ENCODE measurements at places on chromosomes 12 and 14.

DNA sequence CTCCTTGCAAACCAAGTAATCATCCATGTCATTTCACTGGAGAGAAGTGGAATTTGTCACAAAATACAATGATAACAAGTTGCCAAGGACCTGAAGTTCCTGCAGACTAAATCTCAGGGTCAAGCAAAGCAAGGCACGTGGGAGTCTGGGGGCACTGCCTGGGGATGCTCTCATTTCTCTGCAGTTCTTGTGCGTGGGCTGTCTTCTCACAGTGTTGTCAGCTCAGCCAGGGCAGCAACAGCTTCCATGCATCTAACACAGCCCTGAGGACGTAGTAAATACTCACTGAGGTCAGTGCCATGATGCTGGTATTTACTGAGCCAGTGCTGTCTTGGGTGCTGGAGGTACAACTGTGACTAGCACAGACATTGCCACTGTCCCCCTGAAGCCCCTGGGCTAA is 62.9 kb upstream of the CMKLR1 start:
- no peak for DNase-seq

DNA sequence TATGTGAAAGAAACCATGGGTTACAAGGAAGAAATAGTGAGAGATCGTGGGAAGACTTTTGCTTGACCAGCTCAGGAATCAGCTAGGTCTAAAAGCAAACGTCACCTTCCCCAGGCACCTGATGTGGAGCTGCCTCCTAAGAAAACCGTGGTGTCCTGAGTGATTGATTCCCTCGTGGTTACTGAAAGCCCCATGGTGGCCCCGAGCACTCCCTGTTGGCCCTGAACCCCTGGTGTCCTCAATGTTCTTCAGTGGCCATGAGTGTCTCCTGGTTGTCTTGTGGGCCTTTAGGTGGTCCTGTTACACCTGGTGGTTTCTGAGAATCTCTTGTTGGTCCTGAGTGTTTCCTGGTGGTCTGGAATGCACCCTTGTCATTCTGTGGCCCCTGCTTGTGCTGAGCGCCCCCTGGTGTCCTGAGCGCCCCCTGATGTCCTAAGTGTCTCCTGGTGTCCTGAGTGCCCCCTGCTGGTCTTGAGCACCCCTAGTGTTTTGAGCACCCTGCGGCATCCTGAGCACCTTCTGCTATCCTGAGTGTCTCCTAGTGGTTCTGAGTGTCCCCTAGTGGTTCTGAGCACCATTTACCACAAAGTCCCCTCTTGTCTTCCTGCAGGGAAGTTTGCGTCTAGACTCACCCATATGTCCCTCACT is 518.7 kb downstream of the TMEM121 start:
- peak; percentile 85 for DNase-seq

- no peak for DNase-seq
Measured at GRCh38 chr12:11565752-11566151, 83.7 kb upstream of the ETV6 start.

GRCh38 chr14:20714593-20715250 is 26.2 kb downstream of the ANG start:
- DNase-seq = no peak

DNA sequence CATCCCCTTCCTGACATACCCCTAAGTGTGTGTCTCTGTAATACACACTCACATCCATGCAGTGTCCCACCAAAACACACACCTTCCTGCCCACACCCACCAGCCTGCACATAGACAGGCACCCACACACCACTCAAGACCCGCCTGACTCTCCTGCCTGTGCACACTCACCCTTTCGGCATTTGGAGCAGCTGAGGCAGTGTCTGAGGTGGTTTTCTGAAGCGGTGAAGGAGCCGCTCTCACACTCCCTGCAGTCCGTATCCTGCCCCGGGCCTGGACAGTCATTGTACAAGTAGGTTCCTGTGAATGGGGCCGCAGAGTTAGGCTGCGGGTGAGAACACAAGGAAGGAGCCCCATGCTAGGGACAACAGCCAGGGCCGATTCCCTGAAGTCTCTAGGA is 8.3 kb downstream of the TNFRSF1A start:
- no peak for DNase-seq

DNA sequence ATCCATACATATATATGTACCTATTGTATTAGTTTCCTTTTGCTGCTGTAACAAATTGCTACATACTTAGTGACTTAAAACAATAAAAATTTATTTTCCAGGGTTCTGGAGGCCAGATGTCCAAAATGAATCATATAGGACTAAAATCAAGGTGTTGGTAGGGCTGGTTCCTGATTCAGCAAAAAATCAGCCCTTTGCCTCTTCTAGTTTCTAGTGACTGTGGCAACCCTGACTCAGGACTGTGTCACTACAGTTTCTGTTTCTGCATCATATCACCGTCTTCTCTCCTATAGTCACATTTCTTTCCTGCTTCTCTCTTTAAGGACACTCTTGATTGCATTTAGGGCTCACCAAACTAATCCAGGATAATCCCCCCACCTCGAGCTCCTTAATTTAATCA is 386.3 kb upstream of the TBX3 start:
- DNase-seq = no peak

GRCh38 chr14:89351516-89352404 is 65.3 kb downstream of the FOXN3 start:
- DNase-seq = no peak

GRCh38 chr14:97315790-97316189 is 518.6 kb downstream of the VRK1 start:
- no peak for DNase-seq

GRCh38 chr12:12278899-12279298 is 12.1 kb upstream of the LRP6 start:
- no peak for DNase-seq

DNA sequence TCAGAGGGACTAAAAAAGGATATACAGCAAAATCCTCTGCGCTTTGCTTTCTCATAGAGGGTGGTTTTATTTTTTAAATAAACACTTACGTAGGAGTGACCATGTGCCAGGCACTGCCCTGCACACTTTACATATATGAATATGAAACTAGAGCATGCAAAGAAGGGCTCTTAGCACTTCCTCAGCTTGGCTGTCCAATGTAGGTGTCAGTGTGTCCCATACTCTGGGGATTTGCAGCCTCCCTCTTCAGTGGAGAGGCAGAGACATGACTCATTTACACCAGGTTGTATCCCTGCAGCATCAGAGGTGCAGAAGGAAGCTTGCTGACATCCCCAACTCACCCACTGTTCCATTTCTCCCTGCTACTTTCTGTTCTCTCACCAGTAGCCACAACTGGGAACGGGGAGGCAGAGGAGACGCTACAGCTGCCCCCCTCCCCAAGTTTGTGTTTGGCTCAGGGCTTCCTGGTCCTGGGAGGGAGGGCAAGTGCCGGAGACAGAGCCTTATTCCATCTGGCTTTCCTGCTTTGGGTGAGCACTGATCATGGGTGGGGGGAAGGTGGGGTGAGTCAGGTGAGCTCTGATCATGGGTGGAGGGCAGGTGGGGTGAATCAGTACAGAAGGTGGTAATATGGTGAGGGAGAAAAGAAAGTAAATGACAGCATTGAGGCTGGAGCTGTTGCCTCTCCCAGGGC is 4.9 kb upstream of the KRT5 start:
- peak; percentile 60 for DNase-seq

DNA sequence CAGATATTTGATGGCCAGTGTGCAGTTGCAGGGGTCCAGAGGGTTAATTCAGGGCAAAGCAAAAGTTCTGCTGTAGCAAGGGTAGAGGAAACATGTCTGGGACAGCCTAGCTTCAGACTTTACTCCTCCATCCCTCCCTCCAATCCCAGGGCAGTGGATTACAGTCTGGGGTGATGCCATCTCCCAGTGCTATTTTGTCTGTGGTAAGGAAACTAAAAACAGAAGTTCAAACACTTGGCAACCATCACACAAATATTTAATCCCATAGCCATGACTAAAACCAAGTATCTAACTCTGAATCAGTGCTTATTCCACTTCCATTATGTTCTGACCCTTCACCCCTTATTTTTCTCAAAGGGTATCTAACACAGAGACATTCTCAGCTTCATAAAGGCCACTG is 61.8 kb downstream of the PIK3C2G start:
- no peak for DNase-seq

DNA sequence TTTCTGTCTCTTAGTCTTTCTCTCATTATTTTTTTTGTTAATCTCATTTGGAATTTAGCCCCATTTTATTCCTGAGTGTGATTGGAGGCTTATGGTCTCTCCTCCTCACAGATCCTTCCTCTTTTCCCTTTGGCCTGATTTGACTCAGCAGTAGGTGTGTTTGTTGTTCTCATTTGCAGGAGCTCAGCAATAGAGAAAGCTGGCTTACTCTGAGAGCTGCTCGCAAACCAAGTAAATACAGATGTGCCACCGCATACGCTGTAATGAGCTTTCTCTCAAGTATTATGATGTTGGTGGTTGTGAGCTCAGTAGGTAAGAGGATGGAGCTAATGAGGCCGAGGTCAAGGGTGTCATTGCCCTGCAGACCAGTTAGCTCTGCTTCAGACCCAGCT is 206.5 kb downstream of the ETV6 start:
- no peak for DNase-seq

GRCh38 chr12:61871485-61871810 is 388.8 kb upstream of the USP15 start:
- DNase-seq = no peak

- DNase-seq = no peak
Measured at GRCh38 chr14:84202486-84202885, 1327.5 kb upstream of the FLRT2 start.

- DNase-seq = no peak
Measured at GRCh38 chr14:77240336-77240915, 30.6 kb downstream of the NGB start.

- DNase-seq = no peak
Measured at GRCh38 chr12:121142171-121142950, 9.7 kb downstream of the P2RX7 start.

Measured in SW480 (cell line).